ENCODE measurements at places on chromosomes 6 and 20.

DNA sequence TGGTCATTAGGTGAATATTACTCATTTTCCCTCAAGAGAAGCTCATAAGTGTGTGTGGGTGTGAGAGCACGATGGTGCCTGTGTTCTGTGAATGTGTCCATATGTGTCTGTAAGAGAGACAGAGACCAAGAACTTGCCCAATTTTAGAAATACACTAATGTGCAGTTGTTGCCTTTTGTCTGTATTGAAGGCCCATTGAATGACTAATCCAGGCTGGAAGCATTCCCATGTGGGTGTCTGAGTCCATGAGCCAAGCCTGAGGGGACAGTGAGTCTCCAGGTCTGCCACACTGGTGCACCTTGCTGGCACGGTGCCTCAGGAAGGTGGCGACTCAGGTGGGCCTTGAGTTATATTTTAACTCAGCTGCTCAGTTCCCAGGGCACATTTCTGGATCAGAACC lies 25.5 kb upstream of the ASXL1 start:
- DNase-seq, result no peak

- no peak for DNase-seq
Measured at GRCh38 chr20:35135867-35136586, 11.1 kb downstream of the EDEM2 start.

GRCh38 chr6:110622912-110623578 lies 146.6 kb upstream of the SLC22A16 start:
- no peak for DNase-seq

GRCh38 chr20:51562332-51563173 lies 20.0 kb upstream of the NFATC2 start:
- DNase-seq, result no peak

DNA sequence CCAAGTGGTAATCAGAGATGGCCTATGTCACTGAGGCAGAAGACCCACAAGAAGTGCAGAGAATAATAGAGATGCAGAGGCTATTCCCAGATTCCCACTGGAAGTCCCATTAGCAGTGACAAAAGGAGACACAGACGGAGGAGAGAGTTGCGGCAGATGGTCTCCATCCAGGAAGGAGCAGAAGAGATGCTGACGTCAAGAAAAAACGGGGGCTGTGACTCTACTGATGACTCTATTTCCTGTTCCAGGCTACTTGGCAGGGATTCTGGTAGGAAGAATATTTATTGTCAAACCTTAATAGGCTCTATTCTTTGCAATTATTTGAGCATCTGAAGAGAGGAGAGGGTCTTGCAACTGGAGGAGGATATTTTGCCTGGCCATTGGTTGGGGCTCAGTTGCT lies 246.0 kb upstream of the ECI2 start:
- DNase-seq, result no peak

Measured in stimulated activated CD4-positive, alpha-beta T cell treated with anti-CD3 and anti-CD28 coated beads, Interleukin-2, amount 100 ng/mL, for 4 hours (primary cell).